ENCODE measurements at places on chromosomes 4 and X.
A peak's percentile ranks its signal among the peaks of the same experiment; 100 is the strongest.

GRCh38 chrX:23737413-23737812 is 5.7 kb downstream of the ACOT9 start:
- DNase-seq = peak; percentile 54

DNA sequence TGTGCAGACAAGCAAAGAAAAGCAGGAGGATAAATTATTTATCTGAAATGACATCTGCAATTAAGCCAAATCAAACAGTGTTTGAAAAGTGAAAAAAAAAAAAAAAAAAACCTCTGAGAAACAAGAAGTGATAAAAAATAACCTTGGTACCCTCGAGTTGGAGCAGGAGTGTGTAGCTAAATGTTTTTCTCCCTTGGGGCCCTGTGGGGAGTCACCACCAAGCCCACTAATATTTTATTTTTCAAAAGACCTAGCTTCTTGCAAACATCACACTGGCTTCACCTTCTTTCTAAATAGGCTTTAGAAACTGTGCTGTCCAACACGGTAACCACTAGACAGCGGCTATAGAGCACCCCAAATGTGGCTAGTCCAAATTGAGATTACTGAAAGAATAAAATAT is 47.7 kb downstream of the SNX25 start:
- no peak for DNase-seq

DNA sequence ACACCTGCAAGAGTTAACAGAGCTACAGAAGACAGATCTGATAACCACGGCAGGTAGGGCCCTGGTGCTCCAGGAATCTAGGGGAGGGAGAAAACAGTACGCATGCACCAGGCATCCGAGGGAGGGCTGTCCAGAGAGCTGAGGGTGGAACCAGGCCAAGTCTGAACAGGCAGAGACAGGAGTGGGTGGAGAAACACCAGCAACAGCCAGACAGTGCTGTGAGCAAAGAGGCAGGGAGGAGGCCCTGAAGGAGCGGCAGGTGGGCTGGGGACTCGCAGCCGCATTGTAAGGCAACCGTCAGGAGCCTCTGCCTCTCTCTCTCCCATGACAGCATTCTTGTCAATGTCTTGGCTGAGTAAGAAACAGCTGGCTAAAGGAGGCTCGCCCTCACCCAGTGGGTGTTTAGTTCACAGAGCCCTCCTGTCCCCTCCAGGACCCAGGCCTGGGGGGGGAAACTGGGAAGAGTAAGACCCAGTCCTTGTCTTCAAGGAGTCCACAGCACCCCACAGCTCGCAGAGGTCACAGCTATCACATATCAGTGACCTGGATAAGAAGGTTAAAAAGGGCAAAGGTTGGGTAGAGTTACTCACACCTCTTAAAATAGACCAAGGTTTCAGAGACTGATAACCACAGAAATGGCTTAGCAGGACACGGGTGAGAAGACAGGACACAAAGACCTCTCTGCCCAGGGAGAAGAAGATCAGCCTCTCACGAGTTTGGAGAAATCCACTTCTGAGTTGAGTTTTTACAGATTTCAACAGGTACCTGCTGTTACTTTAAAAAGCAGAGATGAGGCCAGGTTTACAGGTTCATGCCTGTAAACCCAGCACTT is 10.5 kb downstream of the ACSL1 start:
- DNase-seq = no peak

- no peak for DNase-seq
Observed at GRCh38 chr4:172356016-172356415, 542.8 kb downstream of the GALNTL6 start.

- peak; percentile 75 for DNase-seq
Observed at GRCh38 chr4:15729910-15730533, 27.2 kb downstream of the BST1 start.

DNA sequence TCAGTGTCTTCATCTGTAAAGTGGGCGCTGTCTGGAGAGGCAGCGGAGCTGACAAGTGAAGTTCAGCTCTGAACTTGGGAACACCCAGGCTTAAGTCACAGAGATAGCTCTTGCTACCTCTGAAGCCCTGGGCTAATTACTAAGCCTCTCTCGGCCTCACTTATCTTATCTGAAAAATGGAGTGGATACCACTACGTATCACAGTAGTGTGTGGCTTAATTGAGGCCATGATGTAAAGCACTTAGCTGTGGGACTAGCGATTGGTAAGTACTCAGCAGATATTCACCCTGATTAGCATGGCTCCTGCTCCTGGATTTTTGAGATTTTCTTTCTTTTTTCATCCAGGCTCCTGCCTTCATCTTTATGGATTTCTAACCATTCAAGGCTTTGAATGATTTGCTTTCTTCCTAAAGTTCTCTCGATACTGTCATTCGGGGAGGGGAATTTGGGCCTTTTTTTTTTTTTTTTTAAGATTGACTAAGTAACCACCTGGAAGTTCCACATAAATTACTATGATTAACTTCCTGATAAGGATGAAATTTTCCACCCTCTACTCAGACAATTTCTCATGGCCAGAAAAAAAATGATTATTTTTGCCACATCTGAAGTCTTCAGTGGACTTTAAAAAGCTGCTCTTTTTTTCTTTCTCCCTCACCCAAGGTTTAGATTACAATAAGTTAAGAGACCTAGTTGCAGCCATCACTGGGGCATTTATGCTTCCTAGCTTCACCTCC is 17.1 kb downstream of the LDB2 start:
- DNase-seq = no peak

DNA sequence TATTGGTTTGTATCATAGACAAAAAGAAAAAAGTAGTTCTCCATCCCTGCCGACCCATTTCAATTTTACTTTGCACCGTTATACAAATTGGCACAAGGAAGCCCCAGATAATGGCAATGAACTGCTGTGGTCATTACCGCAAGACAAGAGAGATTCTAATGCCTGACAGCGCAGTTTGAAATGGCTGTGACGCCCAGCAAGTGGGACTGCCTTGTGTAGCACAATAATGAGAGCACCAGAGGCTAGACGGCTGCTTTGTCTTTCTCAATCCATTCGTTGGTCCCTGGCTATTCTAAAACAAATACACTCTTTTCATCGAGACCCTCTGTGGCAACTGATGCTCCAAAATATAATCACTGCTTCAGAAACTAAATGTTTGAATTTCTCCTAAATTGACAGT is 192.4 kb upstream of the NEIL3 start:
- DNase-seq = no peak

GRCh38 chr4:337932-338758 is 531 bp downstream of the ZNF141 start:
- DNase-seq = no peak

DNA sequence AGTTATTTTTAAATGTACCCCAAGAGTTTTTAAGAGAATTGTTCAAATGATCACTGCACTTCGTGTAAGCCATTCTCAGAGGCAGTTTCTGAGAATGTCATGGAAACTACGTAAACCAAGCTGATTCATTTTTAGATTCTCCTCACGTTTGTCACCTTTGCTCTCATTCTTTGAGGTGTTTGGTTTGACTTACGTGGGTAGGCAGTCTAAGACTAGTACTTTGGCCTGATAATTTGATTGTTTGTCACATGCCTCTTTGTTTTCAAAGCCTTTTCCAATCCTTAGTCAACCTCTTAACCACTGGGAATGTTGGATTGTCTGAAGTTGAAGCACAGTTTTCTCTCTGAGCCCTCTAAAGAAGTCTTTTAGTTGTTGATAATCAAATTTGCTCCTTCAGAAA is 10.5 kb downstream of the SEPTIN11 start:
- no peak for DNase-seq

GRCh38 chrX:113802837-113803236 is 781.0 kb upstream of the HTR2C start:
- DNase-seq = no peak

GRCh38 chrX:65695849-65696449 is 28.5 kb downstream of the MSN start:
- DNase-seq = no peak

DNA sequence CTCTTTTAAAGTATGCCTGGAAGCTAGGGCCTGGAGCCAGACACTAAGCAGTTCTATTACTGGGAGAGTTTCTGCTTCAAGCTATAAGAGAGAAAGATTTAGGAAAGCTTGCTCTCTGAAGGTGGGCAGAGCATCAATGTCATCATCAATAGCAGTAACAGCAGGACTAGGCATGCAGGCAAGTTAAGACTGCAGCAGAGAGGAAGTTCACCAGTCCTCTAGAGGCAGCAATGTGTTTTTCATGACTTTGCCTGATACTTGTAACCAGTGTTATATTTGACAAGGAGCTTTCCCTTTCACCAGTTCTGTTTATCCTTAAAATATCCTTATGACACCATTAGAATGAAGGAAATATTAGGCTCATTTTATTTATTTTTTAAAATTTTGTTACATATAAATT is 237.9 kb downstream of the KCTD8 start:
- DNase-seq = no peak

DNA sequence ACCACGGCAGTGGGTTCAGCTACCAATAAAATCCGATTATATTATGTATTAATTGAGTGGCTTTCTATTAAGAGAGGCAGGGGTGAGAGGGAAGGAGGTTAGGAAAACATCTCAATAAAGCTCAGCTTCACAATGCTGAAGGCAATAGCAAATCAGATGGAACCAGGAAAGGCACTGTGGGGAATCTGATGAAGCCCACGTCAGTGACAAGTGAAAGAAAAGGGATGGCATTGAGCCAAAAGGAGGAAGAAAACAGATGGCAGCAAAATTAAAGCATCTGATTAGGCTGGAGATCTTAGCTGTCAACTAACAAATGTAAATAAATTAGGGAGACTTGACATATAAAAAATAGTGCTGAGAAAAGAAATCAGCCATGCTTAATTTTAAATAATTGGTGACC is 180.9 kb downstream of the RASL11B start:
- no peak for DNase-seq

DNA sequence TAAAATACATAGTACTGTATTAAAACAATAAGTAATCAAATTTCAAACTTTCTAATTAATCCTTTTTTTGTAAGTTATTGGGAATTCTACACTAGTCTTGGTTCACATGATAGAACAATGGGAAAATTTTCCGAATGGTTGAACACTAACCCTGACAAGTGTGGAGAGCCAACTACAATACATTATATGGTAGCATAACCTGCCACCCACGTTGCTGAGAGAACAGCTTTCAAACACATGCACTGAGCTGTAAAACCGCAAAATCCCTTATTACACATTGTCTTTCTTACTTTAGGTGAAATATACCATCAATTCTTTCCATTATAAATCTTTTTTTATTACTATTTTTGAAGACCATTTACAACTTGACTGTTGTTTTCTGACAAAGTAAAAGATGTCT is 54.7 kb downstream of the ANAPC10 start:
- no peak for DNase-seq

DNA sequence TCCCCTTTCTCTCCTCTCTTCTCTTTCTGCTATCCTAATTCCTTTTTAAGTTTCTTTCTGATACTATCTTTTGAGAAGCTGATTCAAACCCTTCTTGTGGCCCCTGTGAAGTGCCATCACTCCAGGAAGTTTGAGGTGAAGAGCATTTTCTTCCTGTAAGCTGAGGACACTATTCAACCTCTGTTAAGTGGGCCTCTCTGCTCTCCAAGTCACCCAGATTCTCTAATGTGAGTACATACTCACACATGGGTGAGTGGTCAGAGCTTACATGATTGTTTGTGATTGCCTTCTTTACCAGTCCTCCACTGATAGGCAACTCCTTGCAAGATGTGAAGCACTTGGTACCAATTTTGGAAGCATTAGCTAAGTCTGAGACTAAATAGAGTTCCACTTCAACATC is 18.4 kb upstream of the SMIM10L2A start:
- no peak for DNase-seq

DNA sequence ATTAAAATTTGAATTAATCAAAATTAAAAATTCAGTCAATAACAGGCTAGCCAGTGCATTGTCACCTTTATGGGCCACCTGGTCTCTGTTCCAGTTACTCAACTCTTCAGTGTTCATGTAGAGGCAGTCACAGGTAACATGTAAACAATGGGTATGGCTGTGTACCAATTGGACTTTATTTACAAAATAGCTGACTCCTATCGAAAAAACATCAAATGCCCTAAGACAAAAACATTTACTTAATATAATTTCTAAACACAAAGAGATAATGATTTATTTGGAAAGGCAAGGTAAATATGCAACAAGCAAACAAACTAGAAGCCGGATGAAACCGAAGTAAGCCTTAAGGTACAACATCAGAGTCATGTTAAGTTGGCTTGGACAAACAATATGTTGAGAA is 8.8 kb downstream of the TMEM150C start:
- DNase-seq = no peak

DNA sequence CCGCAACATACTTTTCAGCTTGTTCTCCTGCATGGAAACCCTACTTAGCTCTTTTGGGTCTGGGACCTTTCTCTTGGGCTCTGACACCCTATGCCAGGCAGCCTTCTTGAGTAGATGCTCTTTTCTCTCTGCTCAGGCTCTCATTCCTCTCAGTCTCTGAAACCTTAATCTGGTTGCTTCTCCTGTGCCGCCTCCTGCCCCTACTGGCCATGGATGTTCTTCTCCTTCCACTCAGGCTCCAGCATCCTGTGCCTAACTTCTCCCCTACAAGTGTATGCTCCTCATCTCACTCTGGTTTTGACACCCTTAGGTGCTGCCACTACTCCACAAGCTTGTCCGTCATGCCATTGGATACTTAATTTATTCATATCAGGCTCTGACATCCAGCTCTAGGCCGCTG is 15.2 kb downstream of the BLTP1 start:
- no peak for DNase-seq

GRCh38 chrX:128518508-128518907 is 466.3 kb upstream of the ACTRT1 start:
- peak; percentile 1 for DNase-seq

- DNase-seq = peak; percentile 23
Observed at GRCh38 chr4:74054483-74055047, 16.1 kb upstream of the CXCL3 start.

- DNase-seq = no peak
Observed at GRCh38 chr4:113116414-113117357, 67.2 kb downstream of the ANK2 start.

- no peak for DNase-seq
Observed at GRCh38 chr4:160372390-160372789, 1269.5 kb downstream of the RAPGEF2 start.

- no peak for DNase-seq
Observed at GRCh38 chr4:156505341-156505955, 466.2 kb downstream of the PDGFC start.

DNA sequence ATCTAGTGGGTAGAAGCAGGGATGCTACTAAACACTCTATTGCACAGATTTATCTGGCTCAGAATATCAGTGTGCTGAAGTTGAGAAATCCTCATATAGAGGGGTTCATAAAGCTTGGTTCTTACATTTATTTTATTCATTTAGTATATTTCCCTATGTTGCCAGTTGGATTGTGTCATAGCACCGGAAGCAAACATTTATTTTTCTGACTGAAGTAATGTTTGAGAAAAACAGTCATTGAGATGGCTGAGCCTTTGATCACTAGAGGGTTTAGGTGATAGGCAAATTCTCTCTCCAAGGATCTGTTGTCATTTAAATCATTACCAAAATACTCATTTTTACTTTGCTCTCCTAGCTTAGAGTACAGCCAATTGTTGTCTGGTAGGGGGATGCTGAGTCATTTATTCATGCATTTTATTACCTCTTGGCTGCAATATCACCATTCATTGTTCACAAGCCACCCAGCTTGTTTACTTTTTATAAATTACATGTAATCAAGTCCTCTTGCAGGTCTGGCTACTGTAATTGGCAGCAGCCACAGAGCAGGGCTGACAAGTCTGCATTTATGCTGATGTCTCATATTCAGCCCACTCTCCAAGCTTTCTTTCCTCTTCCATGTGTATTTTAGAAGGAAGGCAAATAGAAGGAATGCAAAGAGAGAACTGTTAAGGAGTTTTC is 15.2 kb downstream of the GAB1 start:
- DNase-seq = no peak

GRCh38 chr4:3676196-3676595 is 90.0 kb upstream of the ADRA2C start:
- DNase-seq = no peak

Data from suppressor macrophage treated with lipopolysaccharide for 4 hours (primary cell).